ENCODE measurements at places on chromosomes 3 and 15.

DNA sequence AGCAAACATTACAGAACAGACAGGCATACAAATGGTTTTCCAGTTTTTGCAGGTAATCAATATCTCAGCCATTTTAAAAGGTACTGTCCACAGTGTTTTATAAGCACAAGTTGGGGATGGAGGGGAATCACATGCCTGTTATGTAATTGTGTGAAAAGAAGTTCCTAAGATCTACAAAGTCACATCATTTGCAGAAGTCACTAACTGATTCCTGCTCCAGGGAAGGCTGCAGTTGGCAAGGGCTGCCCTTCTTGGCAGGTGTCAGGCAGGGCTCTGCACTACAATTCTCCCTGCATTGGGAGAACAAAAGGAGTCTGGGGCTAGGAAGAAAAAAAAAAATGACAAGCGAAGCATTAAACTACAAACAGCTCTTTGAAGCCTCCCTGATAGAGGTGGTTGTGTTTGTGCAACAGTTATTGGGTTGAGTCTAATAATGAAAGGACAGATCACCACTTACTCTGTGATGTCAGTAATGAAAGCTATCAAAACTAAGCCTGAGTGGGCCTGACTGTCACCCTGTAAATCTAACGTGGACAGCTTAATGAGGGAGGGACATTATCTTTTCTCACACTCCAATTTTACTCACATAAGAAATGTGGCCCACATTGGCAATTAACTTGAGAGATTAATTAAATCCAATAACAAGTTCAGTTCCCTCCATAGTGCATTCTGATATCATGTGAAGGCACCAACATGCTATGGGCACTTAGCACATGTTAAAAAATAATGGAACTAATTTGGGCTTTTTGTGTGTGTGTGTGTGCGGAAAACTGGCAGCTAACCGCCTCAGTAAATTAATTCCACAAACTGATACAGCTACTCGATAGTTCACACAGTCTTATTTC lies 242.9 kb downstream of the FHIT start:
- DNase-seq: no peak

DNA sequence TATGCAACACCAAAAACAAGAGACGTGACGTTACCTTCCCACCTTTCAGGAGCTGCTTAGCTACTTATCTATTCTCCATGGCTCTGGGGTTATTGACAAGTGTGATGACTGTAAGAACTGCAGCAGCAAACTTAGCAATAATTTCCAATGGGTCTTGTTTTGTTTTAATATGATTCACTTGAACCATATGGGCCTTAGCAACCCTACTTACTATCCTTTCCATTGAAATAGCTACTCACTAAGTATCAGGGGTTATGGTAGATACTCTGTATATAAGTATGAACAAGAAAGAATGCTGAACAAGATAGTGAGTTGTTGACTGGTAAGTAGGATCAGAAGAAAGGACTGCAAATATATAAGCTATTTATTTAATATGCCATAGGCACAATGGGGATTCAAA lies 69.3 kb upstream of the BBX start:
- DNase-seq: no peak

- no peak for DNase-seq
Observed at GRCh38 chr15:56758770-56759449, 25.6 kb upstream of the ZNF280D start.

GRCh38 chr15:86556396-86557017 lies 476.8 kb downstream of the AGBL1 start:
- DNase-seq: no peak

- no peak for DNase-seq
Observed at GRCh38 chr15:85746641-85747040, 48.1 kb downstream of the KLHL25 start.

GRCh38 chr3:185069037-185070030 lies 83.5 kb downstream of the C3orf70 start:
- DNase-seq: peak; percentile 80

- DNase-seq: no peak
Observed at GRCh38 chr15:83100097-83100646, 7.3 kb upstream of the TM6SF1 start.

GRCh38 chr3:4981665-4982494 lies 2.6 kb downstream of the BHLHE40 start:
- DNase-seq: no peak

DNA sequence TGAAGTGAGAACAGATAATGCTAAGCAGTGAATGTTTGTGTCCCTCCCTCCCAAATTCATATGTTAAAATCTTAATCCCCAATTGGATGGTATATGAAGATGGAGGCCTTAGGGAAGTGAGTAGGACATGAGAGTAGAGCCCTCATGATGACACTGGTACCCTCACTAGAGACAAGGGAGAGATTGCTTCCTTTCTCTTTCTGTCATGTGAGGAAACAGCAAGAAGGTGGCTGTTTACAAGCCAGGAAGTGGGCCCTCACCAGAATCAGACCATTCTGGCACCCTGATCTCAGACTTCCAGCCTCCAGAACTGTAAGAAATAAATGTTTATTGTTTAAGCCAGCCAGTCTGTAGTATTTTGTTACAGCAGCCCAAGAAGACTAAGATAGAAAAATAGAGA lies 209.5 kb downstream of the SATB1 start:
- no peak for DNase-seq

GRCh38 chr3:102248981-102249705 lies 185.7 kb upstream of the ZPLD1 start:
- DNase-seq: no peak

DNA sequence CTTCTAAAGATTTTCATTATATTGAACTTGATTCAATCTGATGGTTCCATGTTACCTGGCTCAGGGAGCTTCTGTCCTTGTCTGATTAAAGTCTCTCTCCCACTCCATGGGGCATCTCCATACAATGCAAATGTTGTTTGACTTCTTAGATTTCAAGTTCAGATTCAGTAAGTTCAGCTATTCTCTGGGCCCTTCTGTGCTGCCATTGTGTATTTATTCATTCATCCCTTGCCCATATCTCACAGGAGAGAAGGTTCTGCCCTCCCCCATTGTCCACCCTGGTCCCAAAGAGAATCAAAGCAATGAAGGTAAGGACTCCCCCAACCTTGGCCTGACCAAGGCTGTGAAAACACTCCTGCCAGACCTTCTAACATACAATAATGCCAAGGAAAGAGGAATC lies 669.9 kb downstream of the MAGI1 start:
- no peak for DNase-seq

DNA sequence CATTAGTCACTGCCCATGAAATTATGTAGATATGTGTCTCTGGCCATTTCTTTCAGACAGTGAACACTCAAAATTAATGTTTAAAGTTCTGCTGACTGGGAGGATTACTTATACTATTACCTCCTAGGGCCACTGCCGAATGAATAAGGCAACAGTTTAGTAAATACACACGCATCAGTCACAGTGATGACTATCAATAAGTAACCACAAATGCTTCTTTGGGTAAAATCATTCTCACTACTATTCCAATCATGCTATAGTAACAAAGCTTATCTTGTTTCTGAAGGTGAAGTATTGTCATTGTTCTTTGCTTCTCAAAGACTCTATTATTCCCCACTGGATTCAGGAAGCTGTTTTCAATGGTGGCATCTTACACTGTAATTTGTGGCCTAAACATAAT lies 478.8 kb downstream of the EPHA3 start:
- DNase-seq: no peak

GRCh38 chr15:65743637-65744252 lies 48.3 kb downstream of the DENND4A start:
- no peak for DNase-seq

DNA sequence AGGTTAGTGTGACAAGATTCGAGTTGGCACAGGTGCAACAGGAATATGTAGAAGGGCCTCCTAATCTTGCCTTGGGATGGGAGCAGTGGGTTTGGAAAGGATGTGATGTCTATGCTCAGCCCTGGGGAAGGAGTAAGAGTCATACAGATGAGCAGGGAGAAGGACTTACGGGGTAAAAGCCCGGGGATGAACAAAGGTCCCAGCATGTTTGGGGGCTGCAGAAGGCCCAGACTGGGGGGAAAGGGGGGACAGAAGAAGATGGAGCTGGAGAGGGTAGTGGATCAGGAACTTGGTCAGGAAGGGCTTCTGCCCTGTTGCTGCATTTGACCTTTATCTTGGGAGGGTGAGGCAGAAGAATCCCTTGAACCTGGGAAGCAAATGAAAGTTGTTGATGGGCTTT lies 240.1 kb upstream of the ST8SIA2 start:
- no peak for DNase-seq

DNA sequence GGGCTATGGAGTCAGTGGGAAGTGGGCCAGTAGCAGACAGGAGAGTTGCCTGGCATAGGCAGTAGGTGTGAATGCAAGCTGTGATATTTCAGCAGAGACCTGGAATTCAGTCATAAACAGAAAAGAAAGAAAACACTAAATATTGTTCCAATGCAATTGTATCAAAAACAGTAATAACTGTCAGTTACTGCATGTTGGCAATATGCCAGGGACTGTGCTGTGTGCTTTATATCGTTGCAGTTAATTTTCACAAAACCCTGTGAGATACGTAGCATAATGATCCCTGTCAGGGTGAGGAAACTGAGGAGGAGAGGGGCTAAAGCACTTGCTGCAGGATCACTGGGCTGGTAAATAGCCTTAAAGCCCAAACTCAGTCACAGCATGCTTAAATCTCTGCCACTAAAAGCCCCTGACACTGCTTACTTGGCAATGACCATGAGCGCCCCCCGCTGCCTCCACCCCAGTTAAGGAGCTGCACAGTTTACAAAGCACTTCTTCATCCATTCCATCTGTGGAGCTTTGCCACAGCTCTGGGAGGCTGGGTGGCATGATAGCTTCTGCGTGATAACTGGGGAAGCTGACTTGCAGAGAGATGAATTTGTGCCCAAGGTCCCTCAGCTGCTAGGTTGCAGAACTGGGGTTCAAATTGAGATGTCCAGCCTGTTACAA lies 3.9 kb downstream of the SLC6A1 start:
- DNase-seq: no peak

DNA sequence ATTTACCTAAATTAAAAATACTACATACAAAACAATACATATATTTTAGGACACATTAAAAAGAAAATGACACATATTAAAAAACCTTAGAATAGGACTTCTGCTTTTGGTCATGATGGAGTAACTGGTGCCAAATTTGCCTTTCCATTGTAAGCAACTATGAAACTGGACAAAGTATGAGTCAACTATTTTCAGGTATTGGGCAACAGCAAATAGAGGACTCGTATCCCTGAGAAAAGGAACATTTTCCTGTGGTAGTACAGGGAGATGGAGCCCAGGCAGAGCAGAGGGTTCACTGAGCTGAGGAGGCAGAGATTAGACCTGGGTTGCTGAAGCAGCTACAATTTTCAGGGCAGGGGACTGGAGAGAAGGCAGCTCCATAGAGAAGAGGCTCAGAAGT lies 14.7 kb downstream of the CCR1 start:
- no peak for DNase-seq

GRCh38 chr15:86743283-86743903 lies 663.7 kb downstream of the AGBL1 start:
- DNase-seq: peak; percentile 82

DNA sequence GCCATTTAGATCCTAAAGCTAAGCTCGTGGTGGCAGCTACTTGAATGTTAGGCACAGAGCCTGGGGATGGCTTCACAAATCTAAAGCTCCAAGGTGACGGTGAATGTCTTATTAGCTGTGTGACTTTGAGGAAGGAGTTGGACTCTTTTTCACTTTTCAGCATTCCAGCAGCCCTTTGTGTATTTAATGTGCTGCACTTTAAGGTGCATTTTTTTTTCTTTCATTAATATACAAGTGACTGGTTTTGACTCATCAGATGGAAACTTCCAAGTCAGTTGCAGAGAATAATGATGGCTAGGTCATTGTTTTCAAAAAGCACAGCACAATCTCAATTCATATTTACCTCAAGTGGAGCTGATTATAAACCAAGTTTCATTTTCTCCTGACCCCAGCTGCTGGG lies 55.8 kb downstream of the TMED3 start:
- no peak for DNase-seq

DNA sequence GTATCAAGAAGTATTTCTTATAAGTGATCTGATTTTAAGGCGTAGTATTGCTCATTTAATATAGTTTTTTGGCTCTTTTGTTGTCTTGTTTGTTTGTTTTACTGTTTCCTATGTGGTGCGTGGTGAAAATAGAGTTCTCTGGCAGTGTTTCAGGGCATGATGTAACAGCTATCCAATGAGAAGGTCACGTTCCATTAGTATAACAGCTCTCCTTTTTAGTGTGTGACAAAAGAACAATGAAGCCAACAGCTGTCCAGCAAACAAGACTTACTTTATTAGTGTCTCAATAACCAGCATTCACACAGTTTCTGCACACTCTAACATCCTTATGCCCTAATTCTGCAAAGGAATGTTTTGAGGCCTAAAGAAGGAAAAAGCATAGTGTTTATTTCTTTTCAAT lies 127.9 kb downstream of the SLC25A26 start:
- DNase-seq: no peak

DNA sequence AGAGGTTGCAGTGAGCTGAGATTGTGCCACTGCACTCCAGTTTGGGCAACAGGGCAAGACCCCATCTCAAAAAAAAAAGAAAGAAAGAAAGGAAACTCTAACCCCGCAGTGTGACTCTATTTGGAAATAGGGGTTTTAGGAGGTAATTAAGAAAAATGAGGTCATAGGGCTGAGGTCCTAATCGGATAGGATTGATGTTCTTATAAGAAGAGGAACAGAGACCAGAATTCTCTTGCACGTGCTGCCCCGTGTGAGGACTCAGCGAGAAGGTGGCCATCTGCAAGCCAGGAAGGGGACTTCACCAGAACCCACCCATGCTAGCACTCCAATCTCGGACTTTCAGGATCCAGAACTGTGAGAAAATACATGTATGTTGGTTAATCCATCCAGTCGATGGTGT lies 25.8 kb downstream of the KLHL6 start:
- no peak for DNase-seq

- DNase-seq: no peak
Observed at GRCh38 chr3:33278163-33278562, 921 bp downstream of the FBXL2 start.

DNA sequence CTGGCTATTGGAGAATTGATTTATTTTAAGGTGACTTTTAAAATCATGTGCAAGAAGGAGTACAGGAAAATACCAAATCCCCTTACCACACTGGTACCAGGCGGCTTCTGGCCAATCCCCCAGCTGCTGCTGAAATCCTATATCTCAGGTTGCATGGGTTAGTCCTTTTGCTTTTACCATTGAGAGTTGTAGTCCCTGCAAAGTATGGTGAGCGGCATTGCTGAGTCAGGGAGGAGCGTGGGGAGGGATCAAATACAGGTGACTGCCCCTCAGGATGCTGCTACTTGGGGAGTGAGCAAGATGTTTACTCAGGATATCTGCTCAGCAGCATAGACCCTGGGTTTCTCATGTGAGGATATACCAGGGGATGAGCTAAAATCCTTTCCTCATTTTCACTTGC lies 131.9 kb upstream of the STAC start:
- DNase-seq: no peak
